Jurkat, Clone E6-1 (cell line): ENCODE measurements at places on chromosomes 3 and 15.

DNA sequence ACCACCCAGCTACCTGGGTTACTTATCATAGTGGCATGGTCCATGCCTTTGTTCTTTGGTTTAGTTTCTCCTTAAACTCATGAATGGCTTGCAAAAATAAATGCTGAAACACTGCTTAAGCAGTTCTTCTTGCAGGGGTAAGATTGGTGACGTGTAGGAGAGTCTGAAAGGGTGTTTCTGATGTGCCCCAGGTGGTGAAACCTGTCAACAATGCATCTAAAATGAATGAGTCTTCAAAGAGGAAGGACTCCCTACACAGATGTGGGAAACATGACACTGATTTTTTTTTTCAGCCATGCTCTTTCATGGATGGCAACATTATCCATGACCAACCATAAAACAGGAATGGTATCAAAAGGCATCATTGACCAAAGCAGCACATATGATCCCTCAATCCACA is 72.0 kb downstream of the KCNH8 start:
- DNase-seq, result no peak

- DNase-seq, result no peak
These were observed 34.6 kb downstream of the PXYLP1 start for GRCh38 chr3:141266186-141266585.

GRCh38 chr3:101876142-101876541 is 26.8 kb downstream of the NFKBIZ start:
- no peak for DNase-seq

DNA sequence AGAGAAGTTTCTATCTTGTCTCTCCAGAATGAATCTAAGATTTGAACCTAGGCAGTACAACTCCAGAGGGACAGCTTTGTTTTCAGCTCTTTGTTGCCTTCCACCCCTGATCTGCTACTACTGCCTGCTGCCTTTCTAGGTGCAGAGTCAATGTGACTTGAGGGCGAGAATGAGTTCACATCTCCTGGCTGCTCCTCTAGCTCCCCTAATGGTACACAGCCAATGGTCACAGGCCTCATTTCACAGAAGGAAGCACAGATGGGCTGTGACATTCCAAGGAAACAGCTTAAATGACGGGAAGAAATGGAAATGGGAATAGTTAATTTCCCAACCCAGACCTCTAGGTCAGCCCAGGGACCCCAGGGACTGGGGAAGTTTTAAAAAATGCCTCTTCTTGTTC is 32.4 kb downstream of the FAM43A start:
- no peak for DNase-seq

- no peak for DNase-seq
These were observed 26.8 kb downstream of the FNDC3B start for GRCh38 chr3:172065967-172066762.

- DNase-seq, result no peak
These were observed 327.2 kb upstream of the CHRM5 start for GRCh38 chr15:33641069-33641468.

- DNase-seq, result no peak
These were observed 23.7 kb downstream of the EXOSC7 start for GRCh38 chr3:44999782-45000181.

DNA sequence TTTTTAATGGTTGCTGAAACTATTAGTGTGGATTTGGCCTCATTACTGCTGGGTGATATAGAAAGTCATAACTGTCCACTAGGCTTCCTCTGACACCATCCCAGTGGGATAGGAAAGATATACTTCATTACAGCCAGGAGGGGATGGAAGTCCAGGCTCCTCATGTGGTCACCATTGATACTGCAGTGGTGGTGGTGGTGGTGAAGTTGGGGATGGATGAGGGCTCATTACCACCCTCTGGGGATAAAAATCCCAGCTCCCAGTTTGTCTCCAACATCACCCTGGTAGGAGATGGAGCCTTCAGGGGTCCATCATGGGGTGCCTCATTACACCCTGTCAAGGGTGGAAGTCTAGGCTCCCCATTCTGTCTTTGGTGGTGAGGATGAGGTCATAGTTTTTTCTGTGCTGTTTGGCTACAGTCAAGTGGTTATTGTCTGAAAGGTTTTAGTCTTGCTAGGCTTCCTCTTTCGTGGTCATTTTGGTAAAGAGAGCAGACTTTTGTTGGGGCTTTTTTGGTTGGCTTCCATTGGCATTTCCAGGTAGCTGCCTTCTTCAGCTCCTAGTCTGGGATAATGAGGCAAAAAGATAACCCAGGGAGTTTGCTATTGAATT is 30.1 kb upstream of the FILIP1L start:
- DNase-seq, result peak; percentile 7

DNA sequence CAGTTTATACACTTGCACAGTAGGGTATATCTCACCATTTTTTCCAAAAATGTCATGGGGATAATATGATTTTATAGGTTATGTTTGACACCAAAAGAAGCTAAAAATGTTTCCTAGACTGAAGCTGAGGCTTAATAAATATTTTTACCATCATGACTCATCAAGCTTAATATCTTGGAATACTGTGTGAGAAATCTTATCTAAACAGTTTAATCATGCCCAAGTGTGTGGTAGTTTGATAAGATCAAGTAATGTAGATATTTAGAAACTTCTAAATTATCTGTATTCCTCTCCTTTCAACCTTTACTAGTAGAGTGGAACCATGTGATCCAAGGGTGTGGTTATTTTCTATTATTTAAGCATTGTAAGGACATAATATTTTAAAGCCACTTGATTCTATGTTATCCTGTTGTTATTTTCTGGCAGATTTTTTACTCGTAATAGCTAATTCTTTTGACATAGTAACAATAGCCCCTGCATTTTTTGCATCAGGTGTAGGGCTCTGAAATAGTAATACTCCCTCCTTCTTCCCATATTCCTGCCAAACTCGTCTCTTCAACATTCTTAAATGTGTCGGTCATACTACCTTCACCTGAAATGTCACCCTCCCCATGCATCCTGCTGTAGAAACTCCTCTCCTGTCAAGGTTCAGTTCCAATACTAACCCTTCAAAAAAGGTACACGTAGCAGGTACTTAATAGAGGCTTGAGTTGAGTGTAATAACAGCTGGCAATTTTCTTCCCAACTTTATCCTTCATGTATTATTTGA is 729.6 kb downstream of the NLGN1 start:
- DNase-seq, result no peak
